ENCODE measurements at places on chromosomes 1 and 21.

DNA sequence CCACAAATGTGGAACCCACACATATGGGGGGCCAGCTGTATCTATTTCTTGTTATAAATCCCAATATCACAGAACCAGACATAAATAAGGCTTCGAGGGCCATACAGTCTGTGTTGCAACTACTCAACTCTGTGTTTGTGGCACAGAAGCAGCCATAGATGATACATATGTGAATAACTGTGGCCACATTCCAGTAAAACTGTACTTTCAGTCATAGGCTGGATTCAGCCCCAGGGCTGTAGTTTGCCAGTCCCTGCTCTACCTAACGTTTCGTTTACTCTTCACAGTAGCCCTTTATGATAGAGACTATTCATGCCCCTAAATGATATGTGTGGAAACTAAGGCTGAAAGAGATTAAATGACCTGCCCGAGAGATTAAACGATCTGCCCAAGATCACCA lies 48.7 kb downstream of the FHAD1 start:
- DNase-seq: no peak

GRCh38 chr21:35019631-35020032 lies 29.5 kb downstream of the RUNX1 start:
- DNase-seq: peak; percentile 76

- no peak for DNase-seq
Observed at GRCh38 chr1:206554211-206554610, 46.9 kb downstream of the RASSF5 start.

DNA sequence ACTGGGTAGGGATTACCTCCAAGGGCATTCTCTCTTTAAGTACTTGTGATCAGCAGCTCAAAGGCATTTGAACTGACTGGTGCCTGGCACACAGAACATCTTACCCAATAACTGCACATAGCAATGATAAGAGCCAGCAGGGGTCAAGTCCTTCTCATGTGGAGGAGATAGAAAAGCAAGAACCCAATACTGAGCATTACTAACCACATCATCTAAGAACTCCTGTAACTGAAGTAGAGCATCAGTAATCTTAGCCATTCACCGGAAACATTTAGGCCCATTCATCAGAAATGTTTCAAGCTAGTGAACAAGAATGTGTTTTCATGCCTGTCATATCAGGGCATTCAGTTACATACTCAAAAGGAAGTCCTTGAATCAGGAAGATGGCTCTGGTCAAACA lies 33.6 kb upstream of the THEM4 start:
- DNase-seq: no peak

- peak; percentile 74 for DNase-seq
Observed at GRCh38 chr1:151156515-151156819, at the start of gene TNFAIP8L2. TSS of gene TNFAIP8L2 (plus strand) at chr1:151156649. CDS start at chr1:151158698, 2,049 bp downstream.

- no peak for DNase-seq
Observed at GRCh38 chr1:100879422-100879821, 15.2 kb downstream of the EXTL2 start.

DNA sequence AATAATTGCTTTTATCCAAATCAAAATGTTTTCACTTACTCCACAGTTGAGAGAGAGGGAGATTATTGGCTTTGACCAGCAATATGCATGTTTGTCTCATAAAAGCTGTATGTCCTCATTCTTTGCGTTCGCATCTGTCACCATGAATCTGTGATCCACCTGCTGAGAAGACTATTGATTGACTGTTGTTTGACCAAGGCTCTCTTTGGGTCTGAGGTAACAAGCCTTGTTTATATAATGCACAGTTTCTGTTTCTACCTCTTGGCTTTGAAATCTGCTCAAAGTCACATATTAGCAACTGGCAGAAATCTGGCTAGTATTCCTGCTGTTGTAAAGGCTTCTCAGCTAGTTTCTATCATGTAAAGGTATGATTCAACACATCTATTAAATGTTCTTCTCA lies 157.0 kb downstream of the LYPLAL1 start:
- DNase-seq: no peak

- peak; percentile 53 for DNase-seq
Observed at GRCh38 chr1:200488375-200489165, 78.7 kb upstream of the ZNF281 start.

- peak; percentile 65 for DNase-seq
Observed at GRCh38 chr21:45302082-45303061, 14.7 kb upstream of the POFUT2 start.

DNA sequence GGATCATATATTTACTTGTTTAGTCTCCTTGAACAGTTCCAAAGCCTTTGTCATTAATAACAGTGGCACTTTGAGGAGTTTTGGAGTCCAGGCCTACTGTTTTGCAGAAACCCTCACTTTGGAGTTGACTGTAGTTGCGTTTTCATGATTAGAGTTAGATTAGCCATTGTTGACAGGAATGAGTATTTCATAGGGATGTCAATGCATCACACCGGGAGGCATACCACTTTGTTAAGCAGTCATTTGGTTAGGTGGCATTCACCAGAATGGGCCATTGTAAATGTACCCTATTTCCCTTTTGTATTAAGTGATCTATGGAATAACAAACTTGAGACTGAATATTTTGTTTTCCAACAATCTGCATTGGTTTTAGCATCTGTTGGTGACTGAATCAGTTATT lies 11.8 kb downstream of the MRPS6 start:
- DNase-seq: no peak

- DNase-seq: peak; percentile 40
Observed at GRCh38 chr1:203512848-203513584, 19.1 kb downstream of the OPTC start.

DNA sequence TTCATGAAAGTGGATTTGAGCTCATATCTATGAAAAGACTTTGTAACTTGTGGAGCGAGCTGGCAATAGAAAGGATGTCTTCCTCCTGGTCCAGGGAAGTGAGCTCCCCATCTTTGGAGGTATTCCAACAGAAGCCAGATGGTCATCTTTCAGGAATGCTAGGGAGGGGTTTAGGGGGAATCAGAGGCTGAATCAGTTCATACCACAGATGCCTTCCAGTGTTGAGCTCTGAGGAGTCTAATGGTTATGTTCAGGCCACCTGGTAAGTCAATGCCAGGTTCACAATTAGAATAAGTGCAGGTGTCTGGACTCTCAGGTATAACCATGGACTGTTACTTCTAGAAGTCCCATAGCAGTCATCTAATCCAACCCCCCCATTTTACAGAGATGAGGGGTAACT lies 119.1 kb downstream of the ACTL8 start:
- no peak for DNase-seq

DNA sequence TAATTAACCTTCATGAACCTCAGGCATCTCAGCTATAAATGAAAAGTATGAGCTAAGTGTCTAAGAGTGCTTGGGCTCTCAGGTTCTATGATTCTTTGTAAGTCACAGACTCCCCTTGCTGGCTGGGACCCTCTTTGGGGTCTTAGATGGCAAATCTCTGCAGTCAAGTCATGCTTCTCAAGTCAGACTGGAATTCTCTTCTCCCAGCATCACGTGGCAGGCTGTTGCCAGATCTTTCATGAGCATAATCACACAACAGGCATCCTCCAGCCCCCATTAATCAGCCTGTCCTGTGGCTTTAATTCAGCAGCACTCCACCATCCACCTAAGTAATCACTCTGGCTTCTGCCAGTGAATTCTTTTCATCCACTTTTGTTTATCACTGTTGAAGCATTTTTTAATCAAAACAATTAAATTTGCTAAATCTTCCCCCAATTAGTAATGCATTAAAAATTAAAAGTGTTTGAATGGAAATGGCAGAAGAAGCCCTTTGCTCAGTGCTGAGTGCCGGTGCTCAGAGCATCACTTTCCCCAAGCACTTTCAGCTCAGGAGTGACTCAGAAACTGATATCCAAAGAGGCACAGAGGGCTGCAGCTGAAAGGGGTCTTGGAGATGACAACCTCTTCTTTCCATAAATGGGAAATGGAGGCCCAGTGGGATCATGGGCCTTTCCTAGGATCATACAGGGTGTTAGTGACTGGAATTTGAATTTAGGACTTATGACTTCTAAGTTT lies 50.2 kb downstream of the C8A start:
- no peak for DNase-seq

DNA sequence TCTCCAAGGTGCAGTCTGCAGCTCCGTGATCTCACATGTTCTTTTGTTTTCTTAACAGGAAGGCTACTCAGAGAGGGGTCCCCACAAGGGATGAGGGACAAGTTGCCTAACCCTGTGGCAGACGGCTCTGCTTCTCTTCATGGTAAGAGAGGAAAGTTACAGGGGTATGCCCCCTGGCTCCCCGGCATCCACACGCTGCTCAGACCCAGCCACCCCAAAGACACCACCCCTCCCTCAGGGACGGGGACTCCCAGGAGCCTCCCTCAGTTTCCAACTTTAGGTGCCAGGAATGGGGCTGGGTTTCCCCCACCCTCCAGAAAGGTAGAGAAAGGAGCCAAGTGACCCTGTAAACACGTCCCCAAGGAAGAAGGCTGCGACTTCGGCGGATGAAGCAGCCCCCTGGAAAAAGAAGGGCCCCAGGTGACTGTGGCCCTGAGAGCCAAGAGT lies 19.7 kb downstream of the OPTC start:
- DNase-seq: no peak

GRCh38 chr1:71908871-71909390 lies 373.4 kb downstream of the NEGR1 start:
- no peak for DNase-seq

DNA sequence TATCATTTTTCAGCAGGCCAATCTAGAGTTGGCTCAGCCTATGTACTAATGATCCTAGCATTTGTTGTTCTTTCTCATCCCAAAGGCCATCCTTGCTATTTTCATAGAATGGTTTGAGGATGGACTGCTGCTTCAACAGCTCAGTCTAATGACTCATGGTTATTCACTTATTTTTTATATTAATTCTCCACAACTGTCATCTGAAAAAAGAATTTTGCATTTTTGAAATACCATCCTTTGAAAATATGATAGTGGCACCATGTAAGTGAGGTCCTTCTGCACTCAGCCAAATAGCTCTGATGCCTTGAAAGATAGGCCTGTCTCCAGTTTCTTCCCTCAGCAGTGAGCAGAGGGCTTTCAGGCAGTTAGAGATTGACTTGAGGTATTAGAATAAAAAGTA lies 377.5 kb downstream of the LMO4 start:
- no peak for DNase-seq

- no peak for DNase-seq
Observed at GRCh38 chr1:230163205-230163604, 96.2 kb downstream of the GALNT2 start.

DNA sequence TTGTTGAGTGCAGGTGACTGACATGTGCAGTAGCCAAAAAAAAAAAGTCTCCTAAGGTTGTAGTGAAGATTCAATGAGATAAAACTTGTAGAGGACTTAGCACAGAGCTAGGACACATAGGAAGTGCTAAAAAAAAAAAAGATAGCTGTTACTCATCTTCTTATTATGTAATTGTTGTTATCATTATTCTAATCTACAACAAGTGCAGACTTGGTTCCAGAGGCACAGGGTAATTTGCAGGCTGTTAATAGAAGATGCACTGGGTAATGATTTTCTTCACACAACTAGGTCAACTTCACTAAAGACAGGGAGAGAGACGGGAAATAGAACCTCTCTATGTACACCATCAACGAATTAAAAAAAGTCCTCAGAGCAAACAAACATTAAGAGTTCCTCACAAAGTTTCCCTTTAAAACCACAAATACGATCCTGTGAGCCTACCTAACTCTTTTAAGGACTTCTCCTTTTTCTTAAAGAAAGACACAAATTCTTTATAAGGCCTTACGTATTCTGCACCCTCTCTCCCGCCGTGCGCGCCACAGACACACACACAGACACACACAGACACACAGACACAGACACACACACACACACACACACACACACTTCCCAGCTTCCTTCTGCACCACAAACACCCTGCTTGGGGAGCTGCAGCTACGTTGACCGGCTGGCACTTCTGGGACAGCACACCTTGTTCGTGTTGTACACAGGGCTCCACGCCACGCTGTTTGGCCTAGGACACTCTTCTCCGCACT lies 49.8 kb upstream of the GADD45A start:
- DNase-seq: no peak

DNA sequence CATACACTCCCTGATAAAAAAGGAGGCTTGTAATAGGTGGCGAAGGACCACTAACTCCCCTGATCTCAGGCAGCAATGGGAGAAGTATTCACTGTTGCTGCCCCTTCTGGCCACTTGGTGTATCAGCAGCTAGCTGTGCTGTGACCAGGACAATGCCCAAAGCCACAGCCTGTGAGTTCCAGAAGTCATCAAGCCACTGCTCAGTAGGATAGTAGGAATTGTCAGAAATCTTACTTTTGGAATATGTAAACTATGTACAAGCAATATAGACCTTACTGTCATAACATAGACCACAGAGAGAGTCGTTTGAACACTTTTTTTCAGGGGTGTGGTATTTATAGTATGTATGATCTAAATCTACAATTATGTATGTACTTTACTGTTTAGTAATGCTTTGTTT lies 248.3 kb upstream of the CAMK1G start:
- DNase-seq: no peak

GRCh38 chr1:109201123-109201703 lies 12.5 kb upstream of the SARS1 start:
- DNase-seq: peak; percentile 60

DNA sequence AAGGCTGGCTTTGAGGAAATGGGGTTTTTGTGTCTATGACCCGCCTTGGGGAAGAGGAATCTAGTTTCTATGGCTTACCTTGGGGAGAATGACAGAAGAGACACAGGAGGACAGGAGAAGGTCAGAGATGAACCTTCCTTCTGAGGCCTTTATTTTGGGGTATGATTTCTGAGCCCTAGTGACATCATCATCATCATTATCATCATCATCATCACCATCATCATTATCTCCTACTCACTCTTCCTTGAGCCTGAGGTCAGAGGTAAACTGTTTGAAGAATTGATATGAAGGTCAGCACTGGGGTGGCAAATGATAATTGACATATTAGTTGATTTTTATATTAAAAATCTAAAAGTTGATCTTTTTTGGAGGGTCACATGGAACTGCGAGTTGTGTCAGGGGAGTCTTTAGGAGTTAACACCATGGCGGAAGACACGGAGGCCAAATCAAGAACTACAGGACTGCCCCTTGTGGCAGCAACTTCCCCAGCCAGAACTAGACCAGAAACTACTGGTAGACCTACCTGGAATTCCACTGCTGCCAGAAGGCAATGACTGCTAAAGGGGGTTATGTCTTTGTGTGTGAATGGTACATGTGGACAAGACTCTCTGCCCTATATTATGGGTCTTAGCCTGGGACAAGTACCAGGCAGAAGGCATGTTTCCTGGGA lies 49.8 kb upstream of the WLS start:
- DNase-seq: no peak

GRCh38 chr1:151594143-151594625 lies 17.7 kb upstream of the SNX27 start:
- DNase-seq: peak; percentile 91

GRCh38 chr1:235864931-235865525 lies 1.7 kb downstream of the LYST start:
- no peak for DNase-seq
